Osteoblast (primary cell): ENCODE measurements at places on chromosomes 1 and 21. TPM values are rescaled to one million over a fixed set of nuclear protein-coding genes. Genes with fewer than 3 reads are reported as not detected.

MROH9 gene
- total RNA-seq, result under 0.01 and 0.88 TPM in 2 replicates

GRHL3 gene
- not detected in 2 replicates for total RNA-seq

CHODL gene
- not detected in 2 replicates for total RNA-seq

HES4 gene
- total RNA-seq, result 0.29 and 0.72 TPM in 2 replicates

KCNA10 gene
- total RNA-seq, result not detected in 2 replicates

TRPM2 gene
- under 0.01 and 0.36 TPM in 2 replicates for total RNA-seq

SLC45A1 gene
- total RNA-seq, result 1.8 and 2.4 TPM in 2 replicates

LRRC71 gene
- total RNA-seq, result 0.36 and 0.59 TPM in 2 replicates

SPRR1A gene
- not detected in 2 replicates for total RNA-seq

RASSF5 gene
- total RNA-seq, result 0.59 and 0.72 TPM in 2 replicates

RHD gene
- not detected in 2 replicates for total RNA-seq

HHIPL2 gene
- 0.72 and 0.88 TPM in 2 replicates for total RNA-seq

KCNQ4 gene
- total RNA-seq, result not detected in 2 replicates

PLA2G2C gene
- total RNA-seq, result not detected in 2 replicates

KIRREL1 gene
- total RNA-seq, result 171 and 174 TPM in 2 replicates

OR2AK2 gene
- not detected in 2 replicates for total RNA-seq

DDR2 gene
- total RNA-seq, result 363 and 384 TPM in 2 replicates

MEGF6 gene
- total RNA-seq, result 61.9 and 85.4 TPM in 2 replicates

GNL2 gene
- 46.7 and 54.5 TPM in 2 replicates for total RNA-seq

KRTAP21-2 gene
- not detected in 2 replicates for total RNA-seq

IL10 gene
- not detected in 2 replicates for total RNA-seq

NLRP3 gene
- total RNA-seq, result 0.36 and 0.59 TPM in 2 replicates

AK5 gene
- 25.3 and 38.3 TPM in 2 replicates for total RNA-seq

OR2L8 gene
- not detected in 2 replicates for total RNA-seq

CFAP107 gene
- not detected in 2 replicates for total RNA-seq

ICOSLG gene
- total RNA-seq, result 0.29 TPM in 1 of 2 replicates, not detected in the other

JAM2 gene
- 0.88 and 1.1 TPM in 2 replicates for total RNA-seq

LGR6 gene
- total RNA-seq, result not detected in 2 replicates

RNF186 gene
- not detected in 2 replicates for total RNA-seq

SH2D1B gene
- total RNA-seq, result not detected in 2 replicates

NTMT2 gene
- not detected in 2 replicates for total RNA-seq

GLUL gene
- total RNA-seq, result 219 and 259 TPM in 2 replicates

DENND1B gene
- total RNA-seq, result 18.6 and 22.4 TPM in 2 replicates

A3GALT2 gene
- total RNA-seq, result under 0.01 TPM in 1 of 2 replicates, not detected in the other

SERTAD4 gene
- total RNA-seq, result 2.9 and 8.0 TPM in 2 replicates

S100A7 gene
- total RNA-seq, result not detected in 2 replicates
